ENCODE measurements at places on chromosomes 5 and 9.

DNA sequence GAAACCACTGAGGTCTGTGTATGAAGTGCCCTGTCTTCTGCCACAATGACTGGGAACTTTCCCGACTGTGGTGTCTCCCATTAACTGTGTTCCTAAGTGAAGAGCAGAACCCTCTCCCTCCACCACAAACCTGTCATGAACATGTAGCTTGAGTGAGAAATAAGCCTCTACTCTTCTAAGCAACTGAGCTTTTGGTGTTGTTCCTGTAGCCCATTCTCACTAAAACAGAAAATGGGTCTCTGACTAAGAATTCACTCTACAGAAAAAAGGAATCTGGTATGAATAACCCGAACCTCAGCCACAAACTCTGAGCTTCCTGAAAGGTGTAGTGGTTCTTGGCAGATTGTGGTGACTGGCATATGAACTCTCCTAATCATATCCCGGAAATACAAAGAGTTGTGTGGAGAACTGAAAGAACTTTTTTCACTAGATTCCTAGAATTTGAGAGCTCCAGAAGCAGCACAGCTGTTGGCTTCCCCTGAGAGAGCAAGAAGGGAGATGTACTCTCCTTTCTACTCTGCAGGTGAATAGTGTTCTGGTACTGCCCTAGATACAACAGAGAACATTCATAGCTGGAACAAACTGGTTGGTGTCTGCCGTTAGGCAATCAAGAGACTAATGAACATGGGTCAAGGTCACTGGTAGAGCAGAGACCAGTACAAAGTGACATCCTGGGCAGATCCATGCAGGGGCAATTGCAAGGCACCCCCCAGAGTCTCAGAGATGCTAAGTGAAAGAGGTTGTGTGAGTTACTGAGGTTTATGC is 283.8 kb downstream of the PDE4D start:
- DNase-seq: no peak

- DNase-seq: no peak
These were observed 162.0 kb downstream of the C9orf50 start for GRCh38 chr9:129458663-129459546.

DNA sequence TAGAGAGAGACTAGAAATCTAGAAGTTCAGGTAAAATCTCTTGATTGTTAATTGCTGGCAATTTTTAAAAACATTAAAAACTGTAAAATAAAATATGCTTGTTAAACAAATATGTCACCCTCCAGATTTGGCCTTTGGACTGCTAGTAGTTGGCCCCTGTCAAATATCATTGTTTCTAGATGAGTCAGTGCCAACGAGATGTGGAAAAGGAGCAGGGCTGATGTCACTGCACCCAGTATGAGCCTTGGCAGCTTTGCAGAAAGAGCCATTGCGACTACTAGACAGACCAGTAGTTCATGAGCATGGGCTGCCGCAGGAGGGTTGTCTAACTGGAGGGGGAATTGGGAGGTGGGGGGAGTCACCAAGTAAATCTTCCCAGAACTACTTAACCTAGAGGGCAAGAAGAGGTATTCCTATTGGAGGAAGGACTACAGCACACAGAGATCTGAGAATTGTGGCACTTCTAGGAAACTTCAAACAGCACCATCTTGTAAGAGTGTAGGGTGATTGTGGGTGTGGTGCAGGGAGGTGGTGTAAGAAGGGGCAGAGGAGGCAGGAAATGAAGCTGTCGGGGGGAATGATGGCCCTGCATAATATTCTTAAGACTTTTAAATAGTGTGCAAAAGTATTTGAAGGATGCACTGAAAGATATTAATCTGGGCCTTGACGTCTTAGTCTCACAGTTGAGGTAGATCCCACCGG is 7.1 kb upstream of the DOCK2 start:
- no peak for DNase-seq

- peak; percentile 17 for DNase-seq
These were observed 222.7 kb upstream of the RASEF start for GRCh38 chr9:83285445-83286225.

GRCh38 chr9:99167694-99168093 is 54.0 kb downstream of the ALG2 start:
- DNase-seq: no peak

DNA sequence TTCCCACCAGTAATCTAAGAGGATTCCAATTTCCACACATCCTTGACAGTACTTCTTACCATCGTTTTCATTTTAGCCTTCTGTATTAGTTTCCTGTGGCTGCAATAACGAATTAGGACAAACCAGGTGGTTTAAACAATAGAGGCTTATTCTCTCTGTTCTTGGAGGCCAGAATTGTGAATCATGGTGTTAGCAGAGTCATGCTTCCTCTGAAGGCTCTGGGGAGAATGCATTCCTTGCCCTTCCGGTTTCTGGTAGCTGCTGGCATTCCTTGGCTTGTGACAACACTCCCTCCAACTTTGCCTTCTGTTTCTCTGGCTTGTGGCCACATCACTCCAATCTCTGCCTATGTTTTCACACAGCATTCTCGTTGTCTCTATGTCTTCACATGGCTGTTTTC is 23.5 kb downstream of the RIGI start:
- no peak for DNase-seq

- DNase-seq: no peak
These were observed 313.5 kb upstream of the PDE4D start for GRCh38 chr5:60207040-60207439.

DNA sequence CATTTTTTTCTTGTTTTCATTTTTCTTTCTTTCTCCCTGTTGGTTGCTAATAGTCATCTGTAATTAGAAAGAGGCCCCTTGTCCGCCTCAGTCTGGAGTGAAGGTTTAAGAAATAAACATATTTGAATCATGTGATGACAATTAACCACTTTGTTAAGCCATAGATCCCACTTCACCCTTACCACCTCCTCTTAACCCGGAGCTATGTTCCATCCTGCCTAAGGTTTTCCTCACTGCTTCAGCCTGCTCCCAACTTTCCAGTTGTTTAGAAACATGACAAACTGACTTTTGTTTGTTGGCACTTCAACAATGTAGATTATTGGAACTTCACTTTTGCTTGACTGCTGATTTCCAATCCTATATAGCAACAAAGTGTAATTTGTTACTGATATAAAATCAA is 37.4 kb upstream of the SSBP2 start:
- no peak for DNase-seq

GRCh38 chr5:63401436-63402046 is 560.7 kb downstream of the HTR1A start:
- DNase-seq: peak; percentile 15

- DNase-seq: no peak
These were observed 8.0 kb upstream of the DCP2 start for GRCh38 chr5:112968411-112969106.

- no peak for DNase-seq
These were observed 180.3 kb downstream of the SREK1 start for GRCh38 chr5:66324357-66324756.

- no peak for DNase-seq
These were observed 50.3 kb downstream of the RFX3 start for GRCh38 chr9:3475300-3476020.

- no peak for DNase-seq
These were observed 17.9 kb downstream of the HSD17B4 start for GRCh38 chr5:119470105-119470763.

DNA sequence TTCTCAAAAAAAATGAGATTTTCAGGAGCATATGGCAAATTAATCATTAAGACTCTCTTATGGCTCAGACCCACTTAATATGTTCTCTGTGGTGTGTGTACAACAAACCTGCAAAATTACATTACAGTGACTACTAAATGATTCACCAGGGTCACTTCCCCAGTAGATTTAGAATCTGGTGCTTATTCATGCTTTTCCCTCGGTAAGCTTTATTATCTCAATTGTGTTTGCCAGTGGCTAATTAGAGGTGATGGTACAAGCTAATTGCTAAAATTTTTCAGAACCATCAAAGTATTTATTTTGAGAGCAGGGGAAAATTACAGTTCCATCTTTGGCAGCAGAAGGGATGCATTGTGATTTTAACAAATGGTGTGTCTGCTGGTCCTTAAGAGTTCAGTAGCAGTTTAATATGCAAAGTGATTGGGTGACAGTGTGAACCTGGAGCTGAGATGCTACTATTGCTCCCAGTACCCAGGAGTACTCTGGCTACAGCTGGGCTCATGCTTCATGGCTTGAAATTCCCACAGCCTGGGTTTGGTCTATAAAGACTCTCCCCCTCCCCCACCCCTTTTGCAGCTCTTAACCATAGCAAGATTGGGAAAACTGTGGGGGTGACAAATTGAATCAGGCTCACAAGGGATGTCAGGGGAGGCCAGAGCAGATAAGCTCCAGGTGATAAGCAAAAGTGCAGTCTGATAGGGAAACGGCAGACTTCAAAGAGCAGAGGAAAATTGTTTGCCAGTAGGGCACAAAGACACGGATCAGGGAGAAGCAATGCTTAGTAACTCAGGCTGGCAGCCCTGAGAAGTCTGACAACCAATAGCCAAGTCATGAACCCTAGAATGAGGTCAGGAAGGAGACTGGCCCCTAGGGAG is 92.8 kb upstream of the RAD23B start:
- DNase-seq: no peak

- DNase-seq: no peak
These were observed 70.2 kb downstream of the SEMA4D start for GRCh38 chr9:89427621-89428221.

GRCh38 chr5:97243353-97243752 is 60.3 kb upstream of the RIOK2 start:
- peak; percentile 86 for DNase-seq

Data from muscle of arm (tissue), 14 donors.